ENCODE measurements at places on chromosomes 3 and 15.

DNA sequence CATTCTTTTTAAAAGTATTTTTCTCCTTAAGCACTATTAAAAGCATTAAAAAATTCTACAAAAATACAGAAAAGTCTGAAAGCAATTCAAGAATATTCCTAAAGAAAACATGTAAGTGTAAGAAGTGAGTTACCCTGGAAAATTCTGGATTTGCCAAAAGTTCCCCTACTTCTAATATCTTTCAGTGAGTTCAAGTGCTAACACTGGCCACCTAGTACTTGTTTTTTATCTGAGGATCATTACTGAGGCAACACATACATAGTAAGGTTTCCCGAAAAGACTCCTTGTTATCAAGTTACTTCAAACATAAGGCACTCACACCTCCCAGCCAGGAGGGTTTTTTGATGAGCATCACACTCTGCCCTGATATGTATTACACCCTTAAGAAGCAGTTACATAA is 158.4 kb downstream of the TIGIT start:
- DNase-seq = no peak

GRCh38 chr3:188303286-188303799 is 149.4 kb downstream of the LPP start:
- DNase-seq = no peak

- no peak for DNase-seq
These were observed 117.6 kb upstream of the SKOR1 start for GRCh38 chr15:67707520-67708283.

GRCh38 chr15:58081456-58081855 is 15.9 kb upstream of the ALDH1A2 start:
- peak; percentile 68 for DNase-seq

DNA sequence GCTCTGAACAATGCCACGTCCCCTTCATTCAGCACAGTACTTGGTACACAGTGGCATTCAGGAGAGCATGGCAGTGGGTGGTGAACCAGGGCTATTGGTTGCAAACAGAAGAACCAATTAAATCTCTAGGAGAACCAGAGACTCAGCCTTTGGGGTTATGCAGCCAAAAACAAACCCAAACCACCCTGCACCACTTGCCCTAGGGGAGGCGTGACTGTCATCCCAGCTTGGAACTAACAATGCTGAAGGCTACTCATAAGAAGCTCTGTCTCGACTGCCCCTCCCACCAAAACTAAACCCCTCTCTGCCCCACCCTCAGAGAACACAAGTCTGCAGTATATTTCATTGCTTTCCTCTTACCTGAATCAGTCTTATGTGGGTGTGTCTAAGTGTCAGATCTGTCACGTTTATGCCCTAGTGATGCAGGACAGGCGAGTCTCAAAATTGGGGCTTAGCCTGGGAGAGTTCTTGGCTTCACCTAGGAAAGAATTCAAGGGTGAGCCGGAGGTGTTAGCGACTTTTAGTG is 15.2 kb upstream of the KLHL40 start:
- DNase-seq = no peak

DNA sequence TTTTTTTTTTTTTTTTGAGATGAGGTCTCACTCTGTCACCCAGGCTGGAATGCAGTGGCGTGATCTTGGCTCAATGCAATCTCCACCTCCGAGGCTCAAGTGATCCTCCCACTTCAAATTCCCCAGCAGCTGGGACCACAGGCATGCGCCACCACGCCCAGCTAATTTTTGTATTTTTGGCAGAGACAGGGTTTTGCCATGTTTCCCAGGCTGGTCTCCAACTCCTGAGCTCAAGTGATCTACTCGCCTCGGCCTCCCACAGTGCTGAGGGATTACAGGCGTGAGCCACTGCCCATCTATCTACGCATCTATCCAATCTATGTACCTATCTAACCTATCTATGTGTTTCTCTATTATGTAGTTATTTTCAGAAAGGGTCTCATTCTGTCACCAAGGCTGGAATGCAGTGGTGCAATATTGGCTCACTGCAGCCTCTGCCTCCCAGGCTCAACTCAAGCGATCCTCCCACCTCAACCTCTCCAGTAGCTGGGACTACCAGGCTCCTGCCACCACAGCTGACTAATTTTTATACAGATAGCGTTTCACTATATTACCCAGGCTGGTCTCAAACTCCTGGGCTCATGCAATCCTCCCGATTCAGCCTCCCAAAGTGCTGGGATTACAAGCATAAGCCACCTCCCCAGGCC is 20.2 kb upstream of the GPX1 start:
- DNase-seq = peak; percentile 86

DNA sequence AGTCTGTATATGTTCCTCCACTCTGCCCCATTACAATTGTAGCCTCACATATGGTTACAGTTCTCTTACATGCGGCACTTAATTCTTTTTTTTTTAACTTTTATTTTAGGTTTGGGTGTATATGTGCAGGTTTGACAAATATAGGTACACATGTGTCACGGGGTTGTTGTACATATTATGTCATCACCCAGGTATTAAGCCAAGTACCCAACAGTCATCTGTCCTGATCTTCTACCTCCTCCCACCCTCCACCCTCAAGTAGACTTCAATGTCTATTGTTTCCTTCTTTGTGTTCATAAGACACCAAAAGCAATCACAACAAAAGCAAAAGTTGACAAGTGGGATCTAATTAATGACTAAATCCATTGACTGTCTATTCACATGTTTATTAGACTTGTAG is 144.6 kb upstream of the TP63 start:
- no peak for DNase-seq

GRCh38 chr3:35670408-35670965 is 31.2 kb downstream of the ARPP21 start:
- no peak for DNase-seq

GRCh38 chr3:111727843-111728565 is 131.1 kb upstream of the PHLDB2 start:
- no peak for DNase-seq

DNA sequence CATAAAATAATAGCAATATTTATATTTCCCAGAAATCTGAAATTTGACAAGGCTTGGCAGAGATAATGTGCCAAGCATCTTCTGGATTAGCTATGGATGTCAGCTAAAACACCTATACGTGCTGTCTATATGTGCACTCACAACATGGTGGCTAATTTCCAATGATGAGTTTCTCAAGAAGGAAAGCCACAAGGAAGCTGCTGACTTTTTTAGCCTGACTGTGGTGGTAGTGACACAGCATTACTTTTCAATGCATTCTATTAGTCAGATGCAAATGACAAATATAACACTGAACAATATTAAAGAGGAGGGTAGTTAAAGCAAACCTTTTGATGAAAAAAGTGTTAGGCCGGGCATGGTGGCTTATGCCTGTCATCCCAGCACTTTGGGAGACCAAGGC is 101.7 kb upstream of the CCDC54 start:
- peak; percentile 27 for DNase-seq

GRCh38 chr3:51137715-51138114 is 247.4 kb upstream of the MANF start:
- DNase-seq = no peak

DNA sequence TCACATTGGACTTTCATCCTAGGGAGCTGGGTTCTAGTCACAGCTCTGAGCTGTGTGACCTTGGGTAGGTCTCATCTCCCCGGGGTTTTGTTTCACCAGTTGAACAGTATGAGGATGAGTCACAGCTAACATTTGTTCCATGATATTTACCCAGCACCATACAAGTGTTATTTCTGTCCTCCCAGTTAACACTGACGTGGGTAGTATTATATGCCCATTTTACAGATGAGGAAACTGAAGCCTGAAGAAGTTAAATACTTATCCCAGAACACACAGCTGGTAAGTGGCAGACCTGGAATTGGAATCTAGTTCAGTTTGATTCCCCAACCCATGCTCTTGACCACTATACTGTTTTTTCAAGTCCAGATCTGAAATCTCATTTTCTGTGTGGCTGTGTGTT is 908 bp upstream of the RARB start:
- DNase-seq = peak; percentile 35

- no peak for DNase-seq
These were observed 177.3 kb upstream of the ARRDC4 start for GRCh38 chr15:97783240-97783639.

DNA sequence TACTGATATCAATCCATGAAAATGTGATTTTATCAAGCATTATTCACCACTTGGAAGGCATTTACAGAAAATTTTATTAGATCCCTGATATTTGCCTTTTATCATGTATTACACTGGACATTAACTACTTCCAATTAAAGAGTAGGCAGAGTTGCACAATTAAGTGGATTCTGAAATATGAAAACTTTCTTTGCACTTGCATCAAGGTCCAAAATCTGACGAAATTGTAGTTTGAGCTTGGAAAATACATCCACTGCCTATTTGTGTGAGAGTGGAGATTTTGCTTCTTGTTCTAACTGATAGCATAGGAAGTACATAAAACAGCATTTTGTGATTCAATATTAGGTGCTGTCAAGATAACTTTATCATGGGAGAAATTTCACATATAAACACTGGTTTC is 49.6 kb upstream of the SLC12A8 start:
- DNase-seq = no peak

DNA sequence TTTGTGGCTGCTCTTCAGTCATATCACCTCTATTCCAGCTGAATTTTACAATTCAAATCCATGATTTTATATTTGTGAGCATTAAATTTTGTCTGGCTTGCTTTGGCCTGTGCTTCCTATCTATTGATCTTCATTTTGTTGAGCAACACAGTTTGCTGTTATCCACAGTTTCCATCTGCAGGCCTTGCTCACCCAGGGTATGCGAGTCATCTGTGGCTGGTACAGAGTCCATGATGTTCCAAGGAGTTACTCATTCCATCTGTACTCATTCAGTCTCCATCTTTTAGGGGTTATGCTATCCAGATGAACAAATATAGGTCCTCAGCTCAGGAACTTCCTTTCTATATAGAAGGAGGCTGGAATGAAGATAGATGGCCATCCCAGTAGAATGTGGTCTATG is 70.1 kb upstream of the CCK start:
- DNase-seq = no peak

DNA sequence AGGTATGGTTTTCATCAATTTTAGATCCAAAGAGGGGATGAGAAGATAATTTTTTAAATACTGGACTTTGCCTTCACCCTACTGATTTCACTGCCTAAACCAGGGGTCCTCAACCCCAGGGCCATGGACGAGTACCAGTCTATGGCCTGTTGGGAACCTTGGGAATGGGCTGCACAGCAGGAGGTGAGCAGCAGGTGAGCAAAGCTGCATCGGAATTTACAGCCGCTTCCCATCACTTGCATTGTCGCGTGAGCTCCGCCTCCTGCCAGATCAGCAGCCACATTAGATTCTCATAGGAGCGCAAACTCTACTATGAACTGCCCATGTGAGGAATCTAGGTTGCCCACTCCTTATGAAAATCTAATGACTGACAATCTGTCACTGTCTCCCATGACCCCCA is 76.3 kb upstream of the TTBK2 start:
- DNase-seq = no peak

DNA sequence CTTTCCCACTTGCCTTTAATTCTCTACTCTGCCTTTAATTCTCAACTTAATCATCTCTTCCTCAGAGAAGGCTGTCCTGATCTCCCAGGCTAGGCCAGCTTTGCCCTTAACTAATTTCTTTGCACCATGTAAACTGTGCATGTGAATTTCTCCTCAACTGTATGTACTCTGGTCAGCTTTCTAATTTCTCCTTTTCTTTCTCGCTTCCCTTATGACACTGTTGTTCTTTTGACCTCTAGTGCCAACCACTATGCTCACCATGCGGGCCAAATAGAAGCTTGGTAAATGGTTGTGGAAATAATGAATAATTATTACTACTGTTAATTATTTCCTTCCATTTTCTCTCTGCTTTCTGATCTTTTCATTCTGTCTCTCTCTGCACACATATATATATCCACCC is 269.0 kb upstream of the CRBN start:
- no peak for DNase-seq

DNA sequence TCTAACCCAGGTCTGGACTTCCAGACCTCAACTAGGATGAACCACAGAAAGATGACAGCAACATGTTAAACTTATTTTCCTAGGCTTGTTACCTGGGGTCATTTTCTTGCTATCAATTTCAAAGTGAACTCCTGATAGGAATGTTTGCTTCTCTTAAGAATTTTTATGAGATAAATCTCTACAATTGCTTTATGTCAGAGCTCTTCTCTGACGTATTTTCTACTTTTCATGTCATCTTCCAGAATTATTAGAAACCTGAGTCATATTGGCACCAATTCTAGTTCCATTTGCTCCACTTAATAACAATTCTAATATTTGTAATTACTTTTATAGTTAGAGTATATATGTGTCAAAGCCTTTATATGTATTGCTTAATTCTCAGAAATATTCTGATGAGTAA is 2.1 kb upstream of the IGSF10 start:
- no peak for DNase-seq

DNA sequence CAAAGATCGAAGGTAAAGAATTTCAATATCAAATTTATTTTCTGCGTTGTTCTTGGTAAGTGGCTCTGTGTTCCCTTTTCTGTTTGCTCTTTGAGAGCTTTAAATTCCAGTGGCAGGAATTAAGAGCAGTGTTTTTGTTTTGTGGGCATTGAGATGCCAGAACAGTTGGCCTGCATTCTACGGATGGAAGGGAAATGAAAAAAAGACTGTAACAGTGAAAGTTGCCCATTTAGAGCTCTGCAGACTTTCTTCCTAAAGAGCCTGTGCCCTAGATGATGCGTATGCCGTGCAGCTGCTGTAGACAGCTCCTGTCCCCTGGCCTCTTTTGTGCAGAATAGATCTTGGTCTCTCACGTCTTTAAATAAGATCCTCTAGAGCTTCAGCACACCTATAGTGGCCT is 58.8 kb downstream of the KAT2B start:
- no peak for DNase-seq

GRCh38 chr15:41958002-41958420 is 14.3 kb downstream of the EHD4 start:
- no peak for DNase-seq

DNA sequence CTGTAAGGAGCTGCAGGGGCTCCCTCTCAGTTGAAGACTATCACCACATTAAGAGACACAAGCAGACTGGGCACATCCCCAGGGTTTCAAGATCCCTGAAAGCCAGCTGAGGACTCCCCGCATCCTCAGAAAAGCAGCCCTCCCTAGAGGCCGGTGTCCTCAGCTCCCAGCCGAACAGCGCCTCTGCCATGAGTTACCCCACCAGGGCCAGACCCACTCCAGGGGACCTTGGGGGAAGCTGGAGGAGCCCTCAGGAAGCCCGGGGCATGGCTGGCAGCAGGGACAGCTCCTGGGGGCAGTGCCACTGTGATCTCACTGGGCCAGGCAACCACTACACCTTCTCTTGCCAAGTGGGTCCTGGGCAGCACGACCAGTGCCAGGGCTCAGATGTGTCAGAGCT is 8.1 kb downstream of the KLF15 start:
- no peak for DNase-seq

GRCh38 chr3:137105277-137105977 is 147.6 kb downstream of the IL20RB start:
- DNase-seq = peak; percentile 76

GRCh38 chr15:101020451-101020850 is 101.3 kb downstream of the LRRK1 start:
- DNase-seq = no peak

GRCh38 chr15:50209809-50210208 is 27.8 kb downstream of the SLC27A2 start:
- DNase-seq = no peak

DNA sequence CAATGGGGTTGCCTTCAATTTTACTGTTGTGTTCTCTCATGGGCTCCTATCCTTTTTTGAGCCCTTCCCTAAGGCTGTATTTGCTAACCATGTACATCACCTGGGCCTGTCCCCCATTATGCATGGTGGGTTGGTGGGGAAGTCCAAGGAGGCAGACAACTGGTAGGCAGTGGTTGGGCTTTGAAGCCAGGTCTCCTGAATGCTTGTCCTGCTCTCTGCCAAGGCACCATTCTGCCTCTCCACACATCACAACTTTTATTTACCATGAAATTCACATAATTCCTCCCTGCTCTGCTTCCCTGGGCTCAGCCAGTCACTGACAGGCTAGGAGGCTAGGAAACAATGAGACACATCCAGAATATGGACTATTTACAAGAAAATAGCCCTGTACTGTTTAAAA is 41.0 kb upstream of the COPB2 start:
- no peak for DNase-seq

Measured in GM23248 (cell line).